Mucosa of descending colon (tissue), 3 donors: ENCODE measurements at places on chromosomes 4 and X. TPM values are rescaled to one million over a fixed set of nuclear protein-coding genes. Genes with fewer than 3 reads are reported as not detected.

The TLL1 gene
- 2.5 TPM for total RNA-seq

The AKAP17A gene
- 40.8 TPM for total RNA-seq

The PPP1R2C gene
- total RNA-seq, result not detected

- no peak for DNase-seq
Measured at GRCh38 chr4:102598762-102599374, 97.7 kb downstream of the NFKB1 start.

GRCh38 chr4:98605216-98605615, 53.2 kb downstream of the TSPAN5 start:
- DNase-seq, result no peak

- no peak for DNase-seq
Measured at GRCh38 chrX:9440116-9440844, 24.6 kb upstream of the TBL1X start.

DNA sequence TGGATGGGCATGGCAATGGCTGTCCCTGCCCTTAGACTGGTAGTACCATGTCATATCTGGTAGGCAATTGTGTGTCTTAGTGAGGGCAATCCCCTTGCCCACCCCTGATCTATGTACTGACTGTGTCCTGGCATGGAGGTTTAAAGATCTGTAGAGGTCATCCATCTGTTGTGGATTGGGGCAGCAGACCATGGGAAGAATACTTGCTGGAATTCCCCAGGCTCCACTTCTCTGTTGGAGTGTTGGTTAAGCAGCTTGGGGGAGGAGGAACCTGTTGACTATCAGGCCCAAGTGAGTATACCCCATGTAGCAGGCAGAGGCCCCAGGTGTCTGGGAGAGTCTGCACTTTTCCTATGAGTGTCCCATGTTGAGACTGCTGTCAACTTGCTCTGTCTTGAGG, 246.7 kb upstream of the DIPK2B start:
- no peak for DNase-seq

DNA sequence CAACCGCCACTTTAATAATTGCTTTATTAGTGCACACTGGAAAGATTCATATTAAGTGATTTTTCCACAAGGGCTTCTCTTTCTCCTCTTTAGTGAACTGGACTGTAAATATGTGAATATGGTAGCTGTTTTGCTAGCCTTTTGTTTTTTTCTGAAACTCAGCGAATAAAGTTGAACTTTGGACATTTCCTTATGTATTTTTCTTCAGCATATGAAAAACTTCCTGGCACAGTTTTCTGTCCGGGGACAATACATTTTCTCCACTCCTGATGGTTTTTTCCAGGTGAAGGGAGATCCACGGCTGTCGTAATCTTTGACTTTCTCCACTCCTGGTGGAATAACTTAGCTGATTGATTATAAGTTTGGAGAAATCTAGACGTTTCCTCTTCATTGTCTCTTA, 457.4 kb upstream of the FAT1 start:
- DNase-seq, result no peak

- DNase-seq, result no peak
Measured at GRCh38 chrX:51853251-51853650, 40.2 kb upstream of the MAGED1 start.

GRCh38 chr4:58225460-58225859, 1115.3 kb upstream of the IGFBP7 start:
- no peak for DNase-seq

GRCh38 chrX:130393451-130394074, 8.1 kb upstream of the GPR119 start:
- DNase-seq, result no peak

DNA sequence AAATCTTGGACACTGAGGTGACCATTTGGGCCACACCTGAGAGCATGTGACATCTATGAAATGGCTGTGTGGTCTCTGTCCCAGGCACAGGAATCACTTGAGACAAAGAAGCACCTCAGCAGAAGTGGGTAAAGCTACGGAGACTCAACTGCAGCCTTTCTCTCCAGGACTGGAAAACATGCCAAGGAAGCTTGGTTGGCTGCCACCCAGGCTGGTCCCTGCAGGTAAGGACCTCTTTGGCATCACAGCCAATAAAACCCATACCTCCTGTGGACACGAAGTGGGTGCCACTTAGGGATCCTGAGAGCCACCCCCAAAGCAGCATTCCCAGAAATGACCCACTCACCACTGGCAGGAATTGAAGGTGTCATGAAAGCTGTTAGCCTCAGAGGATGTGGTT, 74.6 kb downstream of the LEF1 start:
- no peak for DNase-seq
